ENCODE measurements at places on chromosomes 2 and 18.

- DNase-seq: no peak
Observed at GRCh38 chr18:24766376-24766775, 305.9 kb downstream of the HRH4 start.

GRCh38 chr2:31216734-31217133 lies 581 bp downstream of the CAPN14 start:
- no peak for DNase-seq

GRCh38 chr18:49725809-49726674 lies 87.3 kb downstream of the ACAA2 start:
- no peak for DNase-seq

- DNase-seq: no peak
Observed at GRCh38 chr2:12809526-12809925, 92.8 kb downstream of the TRIB2 start.

GRCh38 chr2:71453404-71454220 lies at the start of gene DYSF:
Gene DYSF, plus strand, starts transcription at chr2:71453561.
- DNase-seq: no peak

DNA sequence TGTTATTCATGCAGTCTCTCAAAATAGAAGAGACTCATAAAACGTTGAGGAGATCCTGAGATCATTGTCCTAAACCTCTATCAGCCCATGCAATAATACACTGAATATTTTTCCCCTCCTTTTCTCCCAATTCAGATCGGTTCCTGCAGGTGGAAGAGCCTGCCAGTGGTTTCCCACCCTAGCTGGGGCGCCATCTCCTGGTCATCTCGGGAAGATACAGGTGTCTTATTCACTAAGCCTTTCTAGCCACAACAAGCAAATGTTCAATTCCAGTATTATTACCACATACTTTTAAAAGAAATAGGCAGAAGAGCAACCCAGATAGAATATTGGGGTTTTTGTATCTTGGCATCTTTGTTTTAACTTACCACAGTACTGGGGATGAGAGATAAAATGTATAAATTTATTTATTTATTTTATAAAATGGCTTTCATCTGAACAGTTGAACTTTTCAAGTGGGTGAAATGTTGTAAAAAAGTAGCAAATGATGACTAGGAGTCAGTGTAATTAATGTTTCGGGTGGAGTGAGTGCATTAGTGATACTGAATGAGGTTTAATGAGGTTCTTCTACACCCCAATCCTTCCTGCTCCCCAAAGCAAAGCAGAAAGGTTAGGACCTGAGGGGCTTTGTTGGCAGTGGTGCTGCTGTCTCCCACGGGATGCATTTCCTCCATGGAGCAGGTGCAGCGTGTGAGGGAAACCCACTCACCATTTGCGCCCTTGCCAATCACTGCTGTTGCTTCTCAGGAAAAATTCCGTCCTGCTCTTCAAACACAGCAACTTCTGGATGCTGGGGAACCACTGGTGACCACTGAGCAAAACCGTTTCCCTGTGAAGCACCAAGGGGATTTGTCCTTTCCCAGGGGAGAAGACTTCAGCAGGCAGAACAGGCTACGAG lies 147.1 kb upstream of the FHL2 start:
- DNase-seq: peak; percentile 44

GRCh38 chr2:159202568-159203071 lies 83.9 kb downstream of the WDSUB1 start:
- no peak for DNase-seq

GRCh38 chr2:127655209-127656073 lies 9.5 kb downstream of the GPR17 start:
- no peak for DNase-seq

DNA sequence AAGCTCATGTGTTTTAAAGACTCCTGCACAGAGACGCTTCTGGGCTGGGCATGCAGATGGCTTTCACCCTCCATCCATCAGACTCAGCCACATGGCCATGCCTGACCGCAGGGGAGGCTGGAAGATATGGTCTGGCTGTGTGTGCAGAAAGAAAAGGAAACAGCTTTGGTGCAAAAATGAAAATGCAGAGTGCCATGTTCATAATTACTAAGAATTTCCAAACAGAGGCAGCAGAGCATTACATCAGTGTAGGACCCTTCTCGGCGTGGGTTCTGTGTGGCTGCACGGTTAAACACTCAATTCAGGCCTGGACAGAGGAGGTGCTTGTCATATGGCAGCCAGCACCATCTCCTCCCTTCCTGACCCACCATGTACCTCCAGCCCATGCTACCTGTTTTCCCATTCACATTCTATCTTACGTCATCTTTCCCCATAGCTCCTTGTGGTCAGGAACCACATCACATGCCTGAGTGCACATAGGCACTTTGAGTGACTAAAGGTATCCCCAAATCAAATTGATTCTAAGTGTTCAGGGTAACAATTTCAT lies 200.3 kb upstream of the ID2 start:
- no peak for DNase-seq

GRCh38 chr18:43596105-43596712 lies 318.9 kb upstream of the SYT4 start:
- no peak for DNase-seq

DNA sequence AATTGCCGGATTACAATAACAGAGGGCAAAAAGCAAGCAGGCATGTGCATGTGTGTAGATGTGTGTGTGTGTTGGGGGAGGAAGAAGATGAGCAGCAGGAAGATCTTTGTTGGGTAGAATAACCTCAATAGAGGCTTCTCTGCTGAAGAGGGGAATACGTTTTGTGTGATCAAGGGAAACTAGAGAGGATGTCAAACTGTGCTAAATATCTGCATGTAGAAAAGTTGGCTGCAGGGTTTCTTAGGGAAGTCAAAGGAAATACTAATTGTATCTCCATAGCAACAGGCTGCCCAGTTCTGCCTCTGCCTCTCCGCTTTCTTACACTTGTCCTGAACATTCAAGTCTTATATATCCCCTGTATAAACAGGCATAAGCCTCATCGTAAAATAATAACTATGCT lies 190.1 kb upstream of the RND3 start:
- no peak for DNase-seq
